ENCODE measurements at places on chromosomes 5 and 9.

DNA sequence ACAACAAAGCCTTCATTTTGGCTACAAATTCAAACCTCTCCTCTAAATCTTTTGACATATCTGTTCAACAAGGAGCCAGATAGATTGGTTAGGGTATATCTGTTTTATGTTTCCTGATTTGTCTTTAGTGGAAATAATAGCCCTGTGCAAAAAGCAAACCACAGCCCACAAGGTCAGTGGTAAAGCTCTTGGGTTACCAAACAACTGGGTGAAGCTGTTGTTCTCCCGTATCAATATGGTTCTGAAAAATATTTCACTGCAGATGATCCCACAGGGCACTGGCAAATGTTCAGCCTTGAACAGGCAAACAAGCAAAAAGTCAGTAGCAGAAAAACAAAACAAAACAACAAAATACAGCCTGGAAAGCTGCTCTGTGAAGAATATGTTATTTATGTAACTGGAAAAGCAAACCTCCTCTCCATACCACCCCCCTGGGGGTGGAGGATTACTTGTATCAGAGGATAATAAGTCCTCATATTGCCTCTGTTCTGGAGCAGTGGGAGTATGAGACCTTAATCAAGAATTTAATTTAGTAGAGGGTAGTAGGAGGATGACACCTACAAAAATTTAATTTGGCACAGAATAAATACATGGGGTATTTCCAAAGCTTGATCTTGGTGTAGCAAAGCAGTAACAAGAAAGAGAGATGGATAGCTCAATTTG, 20.8 kb upstream of the PTBP3 start:
- no peak for DNase-seq

- no peak for DNase-seq
Measured at GRCh38 chr9:71638627-71639026, 129.7 kb downstream of the CEMIP2 start.

DNA sequence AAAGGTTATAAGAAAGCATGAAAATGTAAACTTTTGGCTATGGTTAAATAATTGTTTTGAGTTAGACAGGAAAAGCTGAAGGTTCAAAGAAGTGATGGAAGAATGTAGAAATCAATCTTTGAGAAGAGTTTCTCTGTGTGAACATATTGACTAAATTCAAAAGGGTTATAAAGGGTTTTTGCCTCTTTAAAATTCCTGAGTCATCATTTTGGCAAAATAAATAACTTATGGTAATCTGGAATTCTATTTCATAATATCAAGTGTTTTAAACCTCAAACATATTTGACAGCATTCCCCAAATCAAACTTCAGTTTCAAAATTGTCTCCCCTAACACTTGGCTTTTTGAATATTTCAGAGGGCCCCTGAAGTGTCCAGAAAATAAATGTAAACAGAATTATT, 60.6 kb upstream of the SPINK5 start:
- DNase-seq: no peak

DNA sequence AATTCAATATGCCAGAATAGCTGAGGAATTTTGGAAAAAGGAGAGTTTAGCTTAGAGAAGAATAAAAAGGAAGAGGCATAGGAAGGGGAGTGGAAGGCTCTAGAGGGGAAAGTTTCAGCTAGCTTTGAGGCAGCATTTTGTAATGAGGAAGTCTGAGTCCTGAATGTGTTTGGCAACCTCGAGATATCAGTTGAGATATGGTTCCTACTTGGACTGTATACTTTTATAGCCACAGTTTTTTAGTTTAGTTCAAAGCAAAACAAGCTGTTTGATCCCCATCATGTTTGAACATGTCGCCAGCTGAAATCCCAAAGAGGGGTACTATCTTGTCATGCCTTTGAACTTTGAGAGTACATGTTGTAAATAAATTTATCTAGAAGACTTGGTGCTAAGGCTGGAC, 559.0 kb upstream of the FTMT start:
- no peak for DNase-seq

- DNase-seq: no peak
Measured at GRCh38 chr9:93035821-93036351, 22.6 kb upstream of the SUSD3 start.

- DNase-seq: no peak
Measured at GRCh38 chr5:137630972-137631370, 104.9 kb downstream of the KLHL3 start.

- no peak for DNase-seq
Measured at GRCh38 chr5:94481059-94481458, 137.3 kb downstream of the KIAA0825 start.

DNA sequence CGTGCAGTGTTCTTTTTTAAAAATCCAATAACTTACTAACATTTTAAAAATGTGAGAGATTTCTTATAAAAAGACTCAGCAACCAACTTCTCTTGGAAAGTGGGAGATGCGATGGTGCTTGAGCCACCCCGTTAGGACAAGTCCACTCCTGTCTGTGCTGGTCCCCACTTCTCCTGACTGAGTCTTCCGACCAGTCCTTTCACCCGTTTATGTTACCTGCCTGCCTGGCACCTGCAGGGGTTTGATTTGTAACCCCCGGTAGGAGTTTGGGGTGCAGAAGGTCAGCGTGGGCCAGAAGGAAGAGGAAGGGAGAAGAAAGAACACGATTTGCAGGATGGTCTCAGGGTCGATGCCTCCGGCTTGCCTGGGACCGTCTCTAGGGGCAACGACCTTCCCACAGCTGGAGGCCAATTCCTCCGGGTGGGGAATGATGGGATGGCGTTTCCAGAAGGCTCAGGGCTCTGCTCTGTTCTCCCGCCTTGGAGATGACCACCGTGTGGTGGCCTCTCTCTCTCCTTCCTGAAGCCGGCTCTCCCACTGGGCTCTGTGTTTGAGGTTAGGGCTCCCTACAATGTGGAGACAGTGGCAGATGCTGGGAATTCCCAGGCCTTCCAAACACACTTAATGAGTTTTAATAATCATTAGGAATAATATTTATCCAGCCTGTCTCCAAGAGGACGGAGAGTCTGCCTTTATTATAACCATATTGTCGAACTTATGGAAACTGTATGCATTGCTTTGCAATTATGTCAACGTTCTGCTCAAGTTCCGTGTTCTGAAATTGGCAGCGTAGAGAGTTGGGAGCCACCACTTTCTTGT, 14.8 kb downstream of the COL27A1 start:
- no peak for DNase-seq

- no peak for DNase-seq
Measured at GRCh38 chr9:130707225-130707976, 13.8 kb downstream of the EXOSC2 start.

GRCh38 chr5:113246361-113246870, 188.4 kb downstream of the TSSK1B start:
- DNase-seq: no peak

GRCh38 chr9:129962451-129962864, 80.5 kb downstream of the FNBP1 start:
- no peak for DNase-seq

GRCh38 chr9:103364753-103365152, 369.6 kb downstream of the CYLC2 start:
- no peak for DNase-seq

GRCh38 chr5:58231041-58231440, 228.8 kb downstream of the PLK2 start:
- DNase-seq: no peak

DNA sequence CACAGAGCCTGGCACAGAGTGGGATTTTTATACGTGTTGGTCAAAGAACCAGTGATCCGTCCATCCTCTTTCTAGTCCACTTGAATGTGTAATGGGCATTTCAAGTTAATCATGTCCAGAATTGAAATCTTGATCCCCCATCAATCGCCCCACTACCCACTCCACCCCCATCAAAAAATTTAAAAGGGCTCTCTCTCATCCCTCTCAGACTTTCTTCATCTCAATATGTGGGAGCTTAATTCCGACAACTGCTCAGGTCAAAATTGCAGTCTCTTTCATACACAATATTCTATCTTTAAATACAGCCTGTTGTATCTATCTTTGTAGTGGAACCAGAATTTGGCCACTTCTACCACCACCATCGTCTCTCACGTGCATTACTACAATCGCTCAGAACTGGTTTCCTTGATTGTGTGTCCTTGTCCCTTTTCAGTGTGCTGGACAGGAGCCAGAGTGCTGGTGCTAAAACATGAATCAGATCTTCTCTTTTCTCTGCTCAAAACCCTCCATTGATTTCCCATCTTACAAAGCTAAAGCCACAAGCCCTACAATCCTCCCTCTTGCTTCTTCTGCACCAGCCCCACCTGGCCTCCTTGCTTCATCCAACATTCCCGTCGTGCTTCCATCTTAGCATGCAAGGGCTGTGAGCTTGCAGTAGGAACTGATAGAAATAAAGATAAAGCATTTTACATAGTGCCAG, 786 bp upstream of the KIF3A start:
- DNase-seq: no peak

- no peak for DNase-seq
Measured at GRCh38 chr9:86907346-86907745, 40.0 kb downstream of the GAS1 start.

DNA sequence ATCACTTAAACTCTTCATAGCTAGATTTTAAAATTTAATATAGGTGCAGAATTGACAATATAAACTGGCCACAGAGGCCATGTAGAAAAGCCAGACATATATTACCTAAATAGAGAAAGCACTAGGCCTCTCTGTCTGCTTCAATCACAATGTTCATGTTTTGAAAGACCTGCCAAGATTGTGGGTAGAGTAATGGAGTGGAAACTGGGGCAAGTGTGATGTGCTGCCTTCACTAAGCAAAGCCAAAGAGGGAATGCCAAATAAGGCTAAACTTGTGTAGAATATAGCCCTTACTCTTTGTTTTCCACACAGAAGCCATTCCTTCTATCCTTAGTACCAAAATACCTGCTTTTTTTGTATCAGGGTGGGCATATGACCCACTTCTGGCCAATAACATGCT, 15.1 kb upstream of the ISOC1 start:
- DNase-seq: no peak

GRCh38 chr9:91302831-91303230, 58.9 kb downstream of the AUH start:
- DNase-seq: no peak

DNA sequence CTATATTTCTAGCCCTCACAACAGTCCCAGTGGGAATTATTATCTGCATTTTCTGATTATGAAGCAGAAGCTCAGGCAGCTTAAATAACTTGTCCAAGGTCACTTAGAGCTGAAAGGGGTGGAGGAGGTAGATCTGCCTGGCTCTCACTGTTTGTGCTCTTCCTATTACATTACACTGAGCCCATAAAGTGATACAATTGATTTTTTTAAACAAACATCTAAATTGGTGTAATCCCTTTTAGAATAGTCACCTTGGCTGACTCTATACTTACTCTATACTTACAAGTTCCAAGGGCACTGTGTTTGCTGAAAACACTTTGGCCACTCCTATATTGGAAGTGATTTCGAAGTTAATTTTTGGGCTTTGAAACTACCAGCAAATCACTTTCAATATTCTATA, 144.7 kb downstream of the APBA1 start:
- DNase-seq: no peak

DNA sequence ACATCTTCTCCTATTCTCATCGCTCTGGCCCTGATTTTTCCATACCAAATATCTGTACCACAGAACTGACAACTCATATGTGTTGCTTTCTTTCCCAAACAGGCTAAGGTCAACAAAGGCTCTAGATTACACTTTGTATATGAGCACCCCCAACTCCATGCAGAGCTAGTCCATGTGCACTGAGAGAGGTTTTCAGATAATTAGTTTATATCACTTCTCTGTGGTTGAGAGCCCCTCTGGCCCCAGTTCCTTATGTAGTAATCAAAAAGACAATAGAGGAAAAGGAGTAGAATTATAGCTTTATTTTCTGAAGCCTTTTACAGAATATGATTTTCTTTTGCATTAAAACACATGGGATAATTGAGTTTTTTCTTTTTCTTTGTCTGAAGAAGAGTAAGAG, 120.0 kb downstream of the TRIO start:
- no peak for DNase-seq

GRCh38 chr9:89675058-89675742, 70.4 kb downstream of the GADD45G start:
- no peak for DNase-seq

DNA sequence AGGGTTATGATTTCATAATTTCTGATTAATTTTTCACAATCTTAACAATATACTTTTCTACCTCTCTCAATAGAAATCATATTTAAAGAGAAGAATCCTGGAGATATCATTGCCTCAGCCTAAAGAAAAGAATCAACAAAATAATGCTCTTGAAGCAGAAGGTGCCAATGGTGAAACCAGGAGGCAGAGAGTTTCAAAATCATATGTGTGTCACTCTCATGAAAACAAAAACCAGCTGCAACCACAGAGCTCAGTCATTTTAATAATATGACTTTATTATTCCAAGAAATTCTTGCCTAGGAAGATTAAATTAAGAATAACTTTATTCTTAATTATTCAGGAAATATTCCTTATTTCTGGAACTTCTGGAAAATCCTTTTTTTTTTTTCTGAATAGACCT, 266.8 kb upstream of the ACTBL2 start:
- no peak for DNase-seq

DNA sequence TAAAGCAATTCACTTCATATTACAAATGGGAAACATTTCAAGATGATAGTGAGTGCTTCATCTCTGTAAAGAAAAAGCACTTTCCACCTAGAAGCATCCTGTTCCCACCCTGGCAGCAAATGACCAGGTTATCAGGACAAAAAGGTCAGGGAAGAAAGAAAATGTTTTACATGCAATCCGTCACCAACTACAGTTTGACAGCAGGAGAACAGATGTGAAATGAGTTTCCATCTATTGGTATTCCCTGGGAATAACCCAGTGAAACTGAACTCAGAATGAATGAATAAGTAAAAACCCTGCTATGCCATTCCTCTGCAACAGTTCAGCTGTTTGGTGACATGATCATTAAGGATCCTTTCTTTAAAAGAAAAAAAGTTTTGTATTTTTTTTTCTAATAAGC, 67.6 kb downstream of the HTR1A start:
- no peak for DNase-seq

DNA sequence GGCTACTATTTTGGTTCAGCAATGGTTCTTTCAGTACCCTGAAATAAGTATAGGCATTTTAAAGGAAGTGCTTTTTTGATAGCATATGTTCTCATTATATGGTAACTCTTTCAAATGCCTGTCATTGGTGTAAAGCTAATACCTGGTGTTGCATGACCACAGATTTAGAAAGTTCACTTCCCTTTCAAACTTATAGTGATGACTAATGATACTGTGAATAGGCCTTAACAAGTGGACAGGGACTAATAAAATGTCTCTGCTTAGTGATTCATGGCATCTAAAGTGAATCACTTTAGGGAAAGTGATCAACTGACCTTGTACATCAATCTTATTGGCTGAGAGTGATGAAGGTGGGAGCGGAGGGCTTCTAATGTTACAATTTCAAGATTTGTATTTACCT, 21.6 kb downstream of the MRPL22 start:
- no peak for DNase-seq

DNA sequence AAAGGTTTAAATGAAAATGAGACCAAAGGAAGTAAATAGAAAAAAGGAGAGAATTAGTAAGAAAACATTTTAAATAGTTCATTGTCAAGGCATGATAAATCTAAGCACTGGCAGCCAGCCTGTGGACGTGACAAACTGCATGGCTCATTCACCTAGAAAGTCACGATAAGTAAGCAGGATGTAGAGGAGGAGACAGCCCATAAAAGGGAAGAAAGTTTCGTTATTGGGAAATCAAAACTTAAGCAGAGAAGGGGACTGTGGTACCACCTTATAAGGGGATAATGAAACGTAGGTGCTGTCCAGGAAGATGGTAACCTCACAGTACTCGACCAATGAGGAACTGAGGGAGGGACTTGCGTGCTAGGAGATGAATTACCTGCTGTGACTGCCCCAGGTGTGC, 494.5 kb upstream of the GRAMD2B start:
- no peak for DNase-seq

GRCh38 chr5:106106384-106106783, 1564.4 kb downstream of the EFNA5 start:
- DNase-seq: no peak
